ENCODE measurements at places on chromosomes 2 and 18.

- no peak for DNase-seq
Measured at GRCh38 chr2:238509903-238510302, 83.2 kb downstream of the ASB1 start.

DNA sequence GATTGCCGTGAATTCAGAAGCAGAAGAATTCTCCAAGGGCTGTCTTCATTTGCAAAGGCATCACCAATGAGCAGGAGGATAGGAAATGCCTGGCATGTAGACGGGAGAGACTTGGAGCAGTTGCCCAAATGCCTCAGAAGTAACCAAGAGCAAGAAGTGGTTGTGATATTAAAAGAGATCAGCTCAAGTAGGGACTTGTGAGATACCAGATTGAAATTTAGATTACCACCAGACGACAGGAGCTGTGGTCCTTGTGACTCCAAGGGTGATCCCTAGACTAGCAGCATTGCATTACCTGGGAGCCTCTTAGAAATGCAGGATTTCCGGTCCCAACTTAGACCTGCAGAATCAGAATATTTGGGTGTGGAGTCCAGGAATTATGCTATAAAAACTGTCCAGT lies 228.6 kb upstream of the EPAS1 start:
- no peak for DNase-seq

GRCh38 chr2:220226546-220226945 lies 599.1 kb downstream of the SLC4A3 start:
- no peak for DNase-seq

DNA sequence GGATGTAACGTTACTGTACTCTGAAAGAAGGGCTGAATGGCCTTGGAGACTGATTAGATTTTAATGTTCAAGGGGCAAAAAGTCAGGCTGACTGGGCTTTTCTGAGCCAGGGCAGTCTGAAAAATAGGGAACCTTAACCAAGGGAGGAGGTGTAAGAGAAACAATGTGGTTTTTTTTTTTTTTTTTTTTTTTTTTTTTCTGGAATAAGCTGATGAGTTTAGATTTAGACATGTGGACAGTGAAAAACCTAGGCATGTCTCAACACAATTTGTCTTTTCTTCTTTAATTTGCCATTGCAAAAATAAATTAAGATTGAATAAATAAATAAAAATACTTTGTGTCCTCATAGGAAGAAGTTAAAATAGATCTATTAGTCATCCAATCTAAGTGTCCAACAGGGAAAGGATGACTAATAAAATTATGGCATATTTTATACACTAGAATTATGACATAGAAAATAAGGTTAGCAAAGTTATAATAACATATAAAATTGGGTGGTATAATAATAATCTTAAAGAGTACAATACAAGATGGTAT lies 237.6 kb upstream of the TRIB2 start:
- DNase-seq: no peak

- DNase-seq: no peak
Measured at GRCh38 chr18:5879479-5879882, 15.8 kb downstream of the TMEM200C start.

DNA sequence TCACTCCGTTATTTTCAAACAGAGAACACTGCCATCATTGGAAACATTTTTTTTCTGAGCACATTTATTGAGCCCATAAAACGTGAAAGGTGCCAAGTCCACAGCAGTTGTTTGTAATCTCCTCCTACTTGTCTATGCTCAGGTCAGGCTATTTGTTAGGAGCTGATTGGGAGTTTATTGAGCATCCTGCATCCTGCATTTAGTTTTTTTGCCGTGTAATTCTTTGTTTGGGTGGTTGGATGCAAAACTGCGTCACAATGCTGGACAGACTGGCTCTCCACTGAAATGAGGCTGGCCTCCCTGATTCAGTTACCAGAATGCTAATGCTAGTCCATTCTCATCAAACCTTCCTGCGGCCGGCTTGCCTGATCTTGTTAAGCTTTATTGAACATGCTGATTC lies 71.4 kb downstream of the RAPGEF4 start:
- DNase-seq: no peak

DNA sequence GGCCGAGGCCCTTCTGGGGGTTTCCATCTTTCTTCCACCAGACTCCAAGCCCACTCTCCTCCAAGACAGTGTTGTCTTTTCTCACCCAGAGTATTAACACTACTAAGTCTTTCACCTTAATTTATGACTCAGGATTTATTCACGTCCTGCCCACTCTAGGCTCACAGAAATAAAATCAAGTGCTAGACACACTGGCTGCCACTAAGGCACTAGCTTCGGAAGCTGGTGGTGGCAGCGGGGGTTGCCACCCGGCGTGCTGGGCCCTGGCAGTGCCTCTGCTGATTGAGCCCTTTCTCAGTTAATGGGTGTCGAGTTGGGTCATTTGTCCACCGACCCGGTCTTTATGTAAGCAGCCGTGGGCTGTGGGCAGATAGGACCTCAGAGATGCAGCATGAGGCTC lies 93.6 kb upstream of the FZD5 start:
- DNase-seq: no peak

- no peak for DNase-seq
Measured at GRCh38 chr2:42659609-42660008, 91.2 kb downstream of the MTA3 start.

DNA sequence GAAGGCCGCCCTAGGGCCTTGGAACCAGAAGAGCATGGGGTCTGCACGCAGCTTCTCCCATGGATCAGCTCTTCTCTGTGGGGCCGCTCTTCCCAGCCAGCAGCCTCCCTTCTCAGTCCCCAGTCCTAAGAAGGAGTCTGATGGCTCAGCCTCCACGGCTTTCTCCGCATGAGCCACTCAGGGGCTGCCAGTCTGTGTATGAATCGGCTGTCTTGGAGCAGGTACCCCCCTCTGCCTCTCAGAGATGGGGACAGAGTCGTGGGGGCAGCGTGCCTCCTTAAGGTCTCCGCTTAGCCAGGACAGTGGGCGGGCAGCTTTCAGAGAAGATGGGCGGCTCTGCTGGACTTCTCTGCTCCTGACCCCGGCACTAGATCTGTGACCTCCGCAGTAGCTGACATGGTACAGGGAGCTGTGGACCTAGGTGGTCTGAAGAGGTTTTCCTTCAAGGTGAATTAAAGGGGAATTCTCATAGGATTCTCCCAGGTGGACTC lies 21.6 kb downstream of the INPP5D start:
- DNase-seq: no peak

GRCh38 chr18:1595195-1595594 lies 690.5 kb downstream of the ADCYAP1 start:
- no peak for DNase-seq

GRCh38 chr2:86818114-86818801 lies 27.5 kb upstream of the CD8A start:
- no peak for DNase-seq

GRCh38 chr2:216344206-216344949 lies 27.9 kb downstream of the MARCHF4 start:
- no peak for DNase-seq

All from NCI-H1436 (cell line).